Activated CD8-positive, alpha-beta memory T cell treated with anti-CD3 and anti-CD28 coated beads for 1 hour (primary cell): ENCODE measurements at places on chromosomes 13 and 19.

DNA sequence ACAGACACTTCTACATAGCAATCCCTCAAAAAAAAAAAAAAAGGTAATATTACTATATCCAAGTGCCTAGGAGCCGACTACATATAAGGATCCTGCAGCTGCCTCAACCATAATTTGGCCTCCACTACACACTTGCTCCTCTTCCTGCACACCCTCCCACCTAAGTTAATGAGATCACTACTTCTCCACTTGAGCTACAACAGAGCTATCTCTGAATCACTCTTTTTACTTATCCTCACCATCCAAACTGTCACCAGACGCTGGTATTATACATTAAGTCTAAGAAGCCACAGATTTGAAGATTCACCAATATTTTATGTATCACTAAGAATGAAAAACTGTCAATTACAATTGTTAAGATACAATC lies 8.3 kb downstream of the OBI1 start:
- DNase-seq, result no peak

DNA sequence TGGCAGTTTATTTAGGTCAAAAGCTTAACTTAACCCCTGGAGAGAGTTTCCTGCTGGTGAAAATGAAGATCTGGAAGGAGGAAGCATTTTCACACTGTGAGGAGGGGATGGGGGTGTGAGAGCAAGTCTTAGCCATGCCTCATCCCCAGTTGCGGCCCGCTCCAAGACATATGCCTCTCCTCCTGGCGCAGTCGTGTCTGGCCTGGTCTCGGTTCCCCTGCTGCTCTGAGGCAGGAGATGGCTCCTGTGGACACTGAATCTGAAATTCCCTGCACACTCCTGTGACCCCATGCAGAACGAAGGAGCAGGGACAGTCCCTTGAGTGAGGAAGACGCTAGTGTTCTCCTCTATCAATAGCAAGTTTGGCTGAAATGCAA lies 360 bp upstream of the ZNF69 start:
- DNase-seq, result no peak

GRCh38 chr13:98520674-98521449 lies 56.0 kb downstream of the STK24 start:
- no peak for DNase-seq

DNA sequence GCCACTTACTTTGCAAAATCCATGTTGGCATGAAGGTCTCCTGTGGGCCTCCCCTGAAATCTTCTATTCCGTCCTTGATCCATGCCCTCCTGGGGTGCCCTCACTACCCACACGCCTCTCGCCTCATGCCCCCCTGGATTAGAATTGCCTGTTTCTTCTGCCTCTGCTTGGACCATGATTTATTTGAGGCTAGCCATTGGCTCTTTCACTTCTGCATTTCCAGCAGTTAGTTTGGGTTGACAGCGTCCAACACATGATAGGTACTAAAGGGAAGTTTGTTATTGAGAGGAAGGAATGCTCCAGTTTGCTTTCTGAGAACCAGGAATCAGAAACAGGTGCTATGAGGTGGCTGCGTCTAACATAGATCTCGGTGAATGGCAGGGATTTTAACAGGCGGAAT lies 30.5 kb upstream of the TPTE2 start:
- DNase-seq, result no peak

GRCh38 chr13:27665333-27665732 lies 43.6 kb downstream of the POLR1D start:
- no peak for DNase-seq

DNA sequence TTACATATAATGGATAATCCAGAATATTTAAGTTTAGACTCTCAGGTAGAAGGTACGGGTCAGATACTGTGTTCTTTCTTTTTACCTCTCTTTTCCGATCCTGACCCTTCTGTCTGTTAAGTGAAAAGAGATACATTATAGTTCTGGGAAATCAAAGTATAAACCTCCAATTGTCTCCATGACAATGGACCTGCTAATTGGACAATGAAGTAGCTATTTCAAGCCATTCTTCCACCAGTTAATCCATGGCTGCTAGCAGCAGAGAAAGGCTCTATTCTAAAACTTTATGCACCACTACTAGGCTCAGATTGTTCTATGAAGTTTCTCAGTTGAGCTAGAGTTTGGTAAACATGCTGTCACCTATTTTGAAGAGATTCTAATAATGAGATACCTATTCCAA lies 8.3 kb upstream of the NBEA start:
- no peak for DNase-seq

- no peak for DNase-seq
Measured at GRCh38 chr13:67106502-67107057, 123.6 kb downstream of the PCDH9 start.

- DNase-seq, result no peak
Measured at GRCh38 chr13:36841391-36841790, 22.4 kb downstream of the RFXAP start.

- DNase-seq, result no peak
Measured at GRCh38 chr19:18500799-18501198, 21.1 kb downstream of the ELL start.

- no peak for DNase-seq
Measured at GRCh38 chr13:44368599-44369368, 4.8 kb upstream of the SERP2 start.

DNA sequence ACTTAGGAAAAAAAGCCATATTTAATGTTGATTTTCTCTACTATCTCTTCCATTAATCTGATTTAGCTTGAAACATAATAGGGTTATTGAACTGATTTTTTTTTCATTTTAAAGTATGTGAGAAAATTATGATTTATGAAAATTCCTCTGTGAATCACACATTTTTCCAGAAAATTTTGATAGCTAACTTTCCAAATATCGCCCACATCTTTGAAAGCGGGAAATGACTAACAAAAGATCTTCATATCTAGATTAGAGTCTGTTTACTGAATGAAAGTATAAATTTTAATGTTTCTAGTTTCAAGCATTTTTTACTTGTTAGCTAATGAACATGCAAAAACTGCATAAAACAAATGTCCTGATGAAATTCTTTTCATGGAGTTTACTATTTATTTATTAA lies 97.4 kb downstream of the POSTN start:
- no peak for DNase-seq

GRCh38 chr13:66537417-66537816 lies 692.7 kb downstream of the PCDH9 start:
- no peak for DNase-seq

DNA sequence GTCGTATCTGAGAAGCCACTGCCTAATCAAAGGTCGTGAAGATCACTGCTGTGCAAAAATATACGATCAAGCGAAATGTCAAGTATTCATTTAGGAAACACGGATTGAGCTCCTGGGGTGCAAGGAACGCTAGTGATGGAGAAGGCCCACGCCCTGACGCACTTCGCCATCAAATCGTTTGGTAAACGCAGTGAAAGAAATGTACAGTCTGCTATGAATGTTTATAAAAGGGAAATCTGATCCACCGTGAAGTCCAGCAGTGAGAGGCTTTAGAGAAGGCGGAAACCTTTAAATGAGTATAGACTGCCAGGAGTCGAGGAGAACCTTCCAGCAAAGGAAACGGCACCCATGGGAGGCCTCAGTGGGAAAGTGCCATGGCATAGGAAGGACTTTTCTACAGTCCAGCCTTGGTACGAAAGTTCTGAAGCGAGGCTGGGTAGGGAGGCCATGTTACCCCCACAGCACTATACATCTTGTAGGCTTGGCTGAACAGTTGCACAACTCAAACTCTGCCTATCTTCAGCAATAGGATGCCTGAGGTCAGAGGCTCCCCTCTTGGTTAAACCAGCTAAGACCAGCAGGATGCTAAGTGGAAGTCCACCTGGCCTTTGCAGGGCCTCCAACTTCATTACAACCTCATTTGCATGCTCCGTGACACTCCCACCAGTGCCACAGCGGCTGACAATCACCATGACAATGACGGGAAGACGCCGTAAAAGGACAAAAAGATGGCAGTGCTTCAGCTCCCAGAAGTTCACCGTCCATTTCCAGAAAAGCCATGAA lies 20.4 kb downstream of the PCID2 start:
- DNase-seq, result no peak

- DNase-seq, result no peak
Measured at GRCh38 chr19:40274585-40275544, 10.3 kb downstream of the AKT2 start.

DNA sequence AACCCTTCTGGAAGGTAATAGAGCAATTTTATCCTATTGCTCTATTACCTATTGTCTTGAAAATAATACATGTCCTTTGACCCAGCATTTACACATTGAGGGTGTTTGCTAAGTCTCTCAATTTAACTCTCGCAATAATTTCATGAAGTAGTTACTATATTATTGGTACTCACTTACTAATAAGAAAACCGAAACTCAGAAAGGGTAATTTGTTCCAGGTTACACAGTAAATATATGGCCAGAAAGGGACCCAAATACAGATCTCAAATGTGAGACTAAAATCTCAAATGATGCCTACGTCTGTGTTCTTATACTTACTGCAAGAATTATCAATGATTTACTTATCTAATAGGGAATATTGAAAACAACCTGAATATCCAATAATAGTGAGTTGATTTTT lies 29.7 kb upstream of the FAM216B start:
- no peak for DNase-seq

DNA sequence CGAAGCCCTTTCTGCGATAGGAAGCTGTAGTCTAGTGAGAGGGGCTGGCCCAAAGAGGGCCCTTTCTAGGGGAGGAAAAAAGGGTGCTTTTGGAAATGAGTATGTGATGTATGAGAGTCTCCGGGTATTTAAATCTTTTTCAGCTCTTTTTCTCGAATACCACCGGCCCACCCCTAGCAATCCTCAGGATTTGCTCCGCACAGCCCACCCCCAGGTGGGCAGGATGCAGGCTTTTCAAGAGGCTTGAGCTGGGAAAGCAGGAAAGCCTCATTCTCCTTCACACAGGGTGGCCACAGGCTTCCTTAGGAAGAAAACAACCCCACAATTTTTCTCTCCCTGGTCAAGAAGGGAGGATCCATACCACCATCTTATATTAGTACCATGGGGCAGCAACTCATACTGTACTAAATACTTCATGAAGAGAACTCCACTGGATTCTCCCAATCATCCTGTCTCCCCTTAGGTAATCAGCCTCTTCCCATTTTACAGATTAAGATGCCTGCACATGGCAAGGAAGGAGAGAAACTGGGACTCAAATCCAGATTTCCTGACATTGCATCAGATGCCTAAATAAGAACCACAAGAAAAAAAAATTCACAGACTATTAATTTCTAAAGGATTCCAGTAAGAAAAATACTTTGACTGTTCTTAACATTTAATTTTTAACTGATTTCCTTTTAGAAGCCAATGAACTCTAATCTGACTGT lies 84.4 kb downstream of the STK24 start:
- DNase-seq, result no peak
